M059J (cell line): ENCODE measurements at places on chromosomes 16 and 17. TPM values are rescaled to one million over a fixed set of nuclear protein-coding genes. Genes with fewer than 3 reads are reported as not detected.
A peak's percentile ranks its signal among the peaks of the same experiment; 100 is the strongest.

DNA sequence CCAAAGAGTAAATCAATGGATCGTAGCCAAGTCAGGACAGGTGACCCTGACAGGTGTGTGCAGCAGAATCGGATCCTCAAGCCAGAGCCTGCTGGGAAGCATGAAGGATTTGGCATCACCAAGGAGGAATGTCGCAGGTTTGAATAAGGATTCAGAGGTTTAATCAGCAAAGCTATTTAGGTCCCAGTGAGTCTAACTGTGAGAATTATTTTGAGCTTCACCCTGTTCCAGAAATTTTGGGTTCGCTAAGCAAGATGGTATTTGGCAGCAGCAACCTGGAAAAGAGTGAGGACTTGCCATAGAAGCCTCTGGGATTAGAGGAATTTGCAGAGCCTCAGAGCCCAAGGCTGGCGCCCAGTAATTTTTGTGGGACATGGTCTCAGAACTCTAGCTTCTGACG is 173.0 kb downstream of the CCDC182 start:
- DNase-seq = no peak

DNA sequence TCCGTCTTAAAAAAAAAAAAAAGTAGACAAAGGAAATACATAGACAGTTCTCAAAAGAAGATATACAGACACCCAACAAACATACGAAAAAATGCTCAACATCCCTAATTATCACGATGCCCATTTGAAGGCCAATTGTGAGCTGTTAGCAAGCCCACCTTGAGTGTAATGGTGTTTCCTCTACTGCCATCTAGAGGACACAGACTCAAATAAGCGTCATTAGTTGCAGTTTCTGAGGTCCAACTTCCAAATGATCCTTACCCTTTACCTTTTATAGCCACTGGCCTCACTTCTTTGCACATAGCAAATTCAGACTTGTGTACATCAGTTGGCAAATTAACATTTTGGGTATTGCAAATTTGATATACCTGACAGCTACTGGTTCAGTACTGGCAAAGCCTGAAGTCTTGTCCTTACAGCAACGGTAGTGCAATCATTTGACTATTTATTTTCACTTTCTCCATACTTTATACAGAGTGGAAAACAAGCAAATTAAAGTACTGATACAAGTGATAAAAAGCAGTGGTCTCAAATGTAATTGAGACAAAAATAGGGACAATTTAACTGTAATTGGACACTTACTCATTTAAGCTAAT is 536.3 kb upstream of the EEF2KMT start:
- peak; percentile 41 for DNase-seq

GRCh38 chr17:74128456-74129211 is 74.8 kb upstream of the RPL38 start:
- DNase-seq = no peak

DNA sequence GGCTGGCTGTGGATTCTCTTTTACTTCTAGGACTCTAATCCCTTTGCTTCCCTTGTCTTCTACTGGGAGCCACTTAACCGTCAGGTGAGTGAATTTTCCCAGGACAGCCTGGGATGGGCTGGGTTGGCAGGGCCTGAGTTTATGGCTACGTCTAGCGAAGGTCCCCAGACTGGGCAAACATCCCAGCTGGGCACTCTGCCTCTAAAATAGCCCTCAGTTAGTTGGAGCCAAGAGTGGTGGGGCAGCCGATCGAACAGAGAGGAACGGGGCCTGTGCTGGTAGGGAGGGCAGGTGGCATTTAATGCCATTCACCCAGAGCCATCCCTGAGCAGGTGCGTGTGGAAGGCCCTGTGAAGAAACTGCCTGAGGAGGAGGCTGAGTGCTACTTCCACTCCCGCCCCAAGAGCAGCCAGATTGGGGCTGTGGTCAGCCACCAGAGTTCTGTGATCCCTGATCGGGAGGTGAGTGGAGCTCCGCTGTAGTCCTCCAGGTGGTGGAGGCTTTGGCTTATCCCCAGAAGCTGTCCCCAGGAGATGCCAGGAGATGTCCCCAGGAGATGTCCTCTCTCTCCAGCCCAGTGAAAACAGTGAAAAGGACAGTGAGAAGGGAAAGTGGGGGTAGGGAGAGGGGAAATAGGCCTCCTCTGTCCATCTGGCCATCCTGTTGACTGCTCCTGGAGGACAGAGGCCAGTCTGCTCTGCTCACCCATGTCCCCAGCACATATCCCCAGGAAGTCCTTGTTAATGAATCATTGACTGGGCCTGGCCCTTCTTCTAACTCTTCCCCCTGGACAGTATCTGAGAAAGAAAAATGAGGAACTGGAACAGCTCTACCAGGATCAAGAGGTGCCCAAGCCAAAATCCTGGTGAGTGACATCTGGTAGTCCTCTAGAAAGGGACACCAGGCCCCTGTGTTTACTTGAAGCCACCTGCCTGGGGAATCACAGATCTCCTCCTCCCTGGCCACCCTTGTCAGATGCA is 4.4 kb downstream of the PNPO start:
- no peak for DNase-seq

DNA sequence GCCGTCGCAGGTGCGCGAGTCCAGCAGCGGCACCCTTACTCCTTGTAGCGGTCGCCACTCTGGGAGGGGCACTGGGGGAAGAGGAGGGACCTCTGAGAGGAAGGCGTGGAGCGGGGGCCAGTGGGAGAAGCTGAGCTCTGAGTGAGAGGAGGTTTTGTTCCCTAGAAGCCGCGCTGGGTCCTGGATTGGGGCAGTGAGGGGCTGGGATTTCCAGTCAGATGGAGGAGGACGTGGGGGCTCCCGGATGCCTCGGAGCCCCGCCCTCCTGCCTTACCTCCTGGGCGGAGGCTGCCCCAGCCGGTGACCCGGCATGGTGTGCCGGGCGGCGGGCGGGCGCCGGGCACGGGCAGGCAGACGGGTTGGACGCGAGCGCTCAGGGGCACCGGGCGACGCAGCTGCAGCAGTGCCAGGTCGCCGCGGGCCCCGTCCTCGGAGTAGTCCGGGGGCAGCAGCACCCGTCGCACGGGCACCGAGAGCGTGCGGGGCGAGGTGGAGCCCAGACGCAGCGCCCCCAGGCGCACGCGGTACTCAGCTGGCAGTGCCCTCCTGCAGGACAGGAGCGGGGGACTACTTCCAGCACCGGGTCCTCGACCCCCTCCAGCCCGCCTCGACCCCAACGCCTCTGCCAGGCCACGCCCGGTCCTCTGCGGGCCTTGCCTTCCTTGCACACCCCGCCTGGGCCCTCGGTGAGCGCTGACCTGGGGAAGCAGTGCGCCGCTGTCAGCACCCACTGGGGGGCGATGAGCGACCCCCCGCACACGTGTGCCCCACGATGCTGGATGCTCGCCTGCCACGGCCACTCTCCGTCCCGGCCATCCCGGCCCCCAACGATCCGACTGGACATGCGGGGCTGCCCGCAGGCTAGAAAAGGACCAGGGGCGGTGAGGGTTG is 2.0 kb downstream of the PRSS33 start:
- no peak for DNase-seq

DNA sequence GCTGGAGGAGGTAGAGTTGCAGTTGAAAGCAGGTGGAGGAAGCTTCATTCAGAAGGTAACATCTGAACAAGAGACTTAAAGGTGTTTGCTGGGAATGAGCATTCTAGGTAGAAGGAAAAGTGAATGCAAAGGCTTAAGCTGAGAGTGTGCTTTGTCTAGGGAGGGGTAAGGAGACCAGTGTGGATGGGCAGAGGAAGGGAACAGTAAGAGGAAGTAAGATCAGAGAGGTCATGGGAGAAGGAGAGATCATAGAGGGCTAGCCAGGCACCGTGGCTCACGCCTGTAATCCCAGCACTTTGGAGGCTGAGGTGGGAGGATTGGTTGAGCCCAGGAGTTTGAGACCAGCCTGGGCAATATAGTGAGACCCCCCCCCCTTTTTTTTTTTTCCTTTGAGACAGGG is 3.3 kb downstream of the STX4 start:
- DNase-seq = no peak

DNA sequence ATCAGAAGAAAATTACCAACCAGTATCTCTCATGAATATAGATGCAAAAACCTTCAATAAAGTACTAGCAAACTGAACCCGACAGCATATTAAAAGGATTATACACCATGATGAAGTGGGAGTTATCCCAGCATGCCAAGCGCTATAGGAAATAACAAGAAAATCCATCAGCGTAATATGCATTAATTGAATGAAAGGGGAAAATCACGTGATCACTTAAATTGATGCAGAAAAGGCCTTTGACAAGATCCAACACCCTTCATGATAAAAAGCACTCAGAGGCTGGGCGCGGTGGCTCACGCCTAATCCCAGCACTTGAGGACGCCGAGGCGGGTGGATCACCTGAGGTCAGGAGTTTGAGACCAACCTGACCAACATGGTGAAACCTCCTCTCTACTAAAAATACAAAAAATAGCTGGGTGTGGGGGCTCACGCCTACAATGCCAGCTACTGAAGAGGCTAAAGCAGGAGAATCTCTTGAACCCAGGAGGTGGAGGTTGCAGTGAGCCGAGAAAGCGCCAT is 4.8 kb downstream of the CTRB2 start:
- no peak for DNase-seq

DNA sequence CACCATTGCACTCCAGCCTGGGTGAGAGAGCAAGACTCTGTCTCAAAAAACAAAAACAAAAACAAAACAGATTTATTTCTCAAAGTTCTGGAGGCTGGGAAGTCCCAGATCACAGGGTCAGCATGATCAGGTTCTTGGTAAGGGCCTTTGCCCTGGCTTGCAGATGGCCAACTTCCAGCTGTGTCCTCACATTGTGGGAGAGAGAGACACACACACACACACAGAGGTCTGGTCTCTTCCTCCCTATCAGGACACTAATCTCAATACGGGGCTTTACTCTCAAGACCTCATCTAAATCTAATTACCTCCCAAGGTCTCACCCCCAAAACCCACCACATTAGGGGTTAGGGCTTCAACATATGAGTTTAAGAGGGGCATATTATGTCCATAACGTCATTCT is 26.4 kb upstream of the TAOK1 start:
- DNase-seq = no peak

DNA sequence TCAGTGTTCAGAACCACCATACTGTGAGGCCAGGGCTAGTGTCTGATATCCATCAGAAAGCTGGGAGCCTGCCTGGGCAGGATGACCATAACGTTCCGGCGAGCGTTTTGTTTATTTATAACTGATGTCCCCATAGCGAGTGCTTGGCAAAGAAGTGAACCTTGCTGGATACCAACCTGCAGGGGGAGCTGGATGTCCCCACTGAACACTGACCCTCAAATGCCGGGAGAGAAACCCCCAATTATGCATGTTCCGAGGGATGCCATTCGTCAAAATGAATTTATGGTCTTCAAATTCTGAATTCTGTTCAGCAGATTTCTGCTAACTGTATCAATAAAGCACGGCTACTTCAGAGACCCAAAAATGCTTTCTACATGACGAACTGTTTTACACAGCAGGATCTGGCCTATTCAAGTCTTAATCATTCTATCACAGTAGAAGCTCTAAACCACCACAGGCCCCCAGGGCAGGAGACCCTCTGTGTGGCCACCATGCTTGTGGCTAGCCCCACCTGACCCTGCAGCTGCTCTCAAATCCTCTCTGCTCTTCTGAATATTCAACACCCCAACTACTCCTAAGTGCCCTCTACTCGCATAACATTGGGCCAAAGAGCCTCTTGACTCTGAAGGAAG is 15.2 kb downstream of the MED24 start:
- peak; percentile 78 for DNase-seq

- no peak for DNase-seq
Measured at GRCh38 chr16:70661918-70662641, 15.7 kb downstream of the IL34 start.

DNA sequence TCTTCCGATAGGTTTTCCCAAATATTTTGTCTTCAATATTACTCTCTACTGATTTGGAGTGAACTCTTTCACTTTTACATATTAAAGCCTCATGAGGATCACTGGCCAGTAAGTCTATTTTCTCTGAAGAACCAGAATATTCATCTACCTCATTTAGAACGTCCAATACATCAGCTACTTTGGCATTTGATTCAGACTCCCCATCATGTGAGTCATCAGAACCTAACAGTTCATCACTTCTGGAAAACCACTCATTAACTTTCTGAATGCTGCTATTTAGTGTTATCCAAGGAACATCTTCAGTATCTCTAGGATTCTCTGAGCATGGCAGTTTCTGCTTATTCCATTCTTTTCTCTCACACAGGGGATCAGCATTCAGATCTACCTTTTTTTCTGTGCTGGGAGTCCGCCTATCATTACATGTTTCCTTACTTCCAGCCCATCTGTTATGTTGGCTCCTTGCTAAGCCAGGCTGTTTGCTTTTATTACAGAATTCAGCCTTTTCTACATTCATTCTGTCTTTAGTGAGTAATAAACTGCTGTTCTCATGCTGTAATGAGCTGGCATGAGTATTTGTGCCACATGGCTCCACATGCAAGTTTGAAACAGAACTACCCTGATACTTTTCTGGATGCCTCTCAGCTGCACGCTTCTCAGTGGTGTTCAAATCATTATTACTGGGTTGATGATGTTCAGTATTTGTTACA is 30.9 kb downstream of the BRCA1 start:
- DNase-seq = peak; percentile 9

DNA sequence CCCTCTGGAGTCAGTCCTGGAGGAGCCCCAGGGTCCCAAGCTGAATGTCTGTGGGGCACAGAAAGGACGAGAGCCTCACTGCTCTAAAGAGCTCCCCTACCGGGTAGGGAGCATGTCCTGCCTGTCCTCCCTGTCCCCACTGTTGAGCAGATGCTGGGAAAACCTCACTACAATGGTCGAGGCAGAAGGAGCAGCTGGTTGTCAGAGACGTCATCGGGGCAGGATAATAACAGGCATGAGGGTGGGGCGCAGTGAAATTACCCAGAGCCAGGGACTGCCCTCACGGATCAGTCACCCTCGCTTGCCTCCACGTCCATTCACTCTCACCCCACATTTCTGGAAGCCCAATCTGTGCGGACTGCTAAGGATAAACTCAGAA is 538 bp downstream of the TM4SF5 start:
- no peak for DNase-seq

DNA sequence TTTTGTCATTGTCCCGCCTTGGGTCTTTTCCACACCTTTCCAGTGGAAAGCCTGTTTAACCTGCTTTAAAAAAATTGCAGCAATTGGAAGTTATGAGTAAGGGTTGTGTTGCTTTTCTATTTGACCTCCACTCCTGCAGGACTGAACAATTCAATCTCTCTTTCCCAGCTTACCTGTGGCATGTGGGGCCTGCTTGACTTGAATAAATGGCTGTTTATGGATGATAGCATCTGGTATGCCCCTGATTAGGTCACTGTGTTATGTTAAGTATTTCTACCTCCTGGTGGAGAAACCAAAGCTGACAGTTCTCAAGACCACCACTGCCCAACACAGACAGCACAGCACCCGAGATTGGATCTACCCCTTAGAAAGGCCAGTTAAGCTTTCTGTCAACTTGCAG is 64.8 kb upstream of the NOG start:
- DNase-seq = no peak

GRCh38 chr16:21179126-21179982 is 20.9 kb downstream of the LDAF1 start:
- DNase-seq = no peak

GRCh38 chr16:21197112-21197511 is 14.3 kb downstream of the ZP2 start:
- DNase-seq = no peak

Gene FAM171A2
- 1.4 and 5.2 TPM in 2 replicates for total RNA-seq

Gene SEPTIN1
- total RNA-seq = 0.17 TPM in 1 of 2 replicates, not detected in the other

Gene CASKIN2
- 4.8 and 8.9 TPM in 2 replicates for total RNA-seq

Gene CSF3
- total RNA-seq = not detected in 2 replicates

Gene MYH2
- not detected in 2 replicates for total RNA-seq

Gene GNG13
- not detected in 2 replicates for total RNA-seq
